ENCODE measurements at places on chromosomes 6 and 20.

GRCh38 chr20:5413394-5413793 lies 96.6 kb upstream of the PROKR2 start:
- no peak for DNase-seq

- no peak for DNase-seq
These were observed 86.5 kb downstream of the CRYBG1 start for GRCh38 chr6:106446983-106447382.

- no peak for DNase-seq
These were observed 22.2 kb downstream of the PPP1R3G start for GRCh38 chr6:5107341-5107740.

- no peak for DNase-seq
These were observed 1.8 kb upstream of the TBPL1 start for GRCh38 chr6:133951227-133951626.

- no peak for DNase-seq
These were observed 46.7 kb upstream of the TTPAL start for GRCh38 chr20:44429017-44429339.

DNA sequence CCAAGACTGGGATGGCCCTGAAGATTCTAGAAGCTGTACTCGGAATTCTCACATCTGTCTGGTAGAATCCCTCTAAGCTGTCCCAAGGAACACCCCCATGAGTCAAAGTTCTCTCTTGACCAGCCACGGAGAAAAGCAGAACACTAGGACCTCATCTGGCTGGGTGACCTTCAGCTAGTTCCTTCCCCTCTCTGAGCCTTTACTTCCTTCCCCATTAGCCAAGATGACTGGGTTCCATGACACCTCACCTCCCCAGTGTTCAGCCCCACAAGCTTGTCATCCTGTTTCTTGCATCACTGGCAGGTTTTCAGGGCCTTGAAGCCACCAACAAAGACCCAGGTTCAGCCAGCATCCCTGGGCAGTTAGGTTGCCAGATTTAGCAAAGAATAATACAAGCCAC lies 47.8 kb downstream of the MAFB start:
- DNase-seq: no peak

DNA sequence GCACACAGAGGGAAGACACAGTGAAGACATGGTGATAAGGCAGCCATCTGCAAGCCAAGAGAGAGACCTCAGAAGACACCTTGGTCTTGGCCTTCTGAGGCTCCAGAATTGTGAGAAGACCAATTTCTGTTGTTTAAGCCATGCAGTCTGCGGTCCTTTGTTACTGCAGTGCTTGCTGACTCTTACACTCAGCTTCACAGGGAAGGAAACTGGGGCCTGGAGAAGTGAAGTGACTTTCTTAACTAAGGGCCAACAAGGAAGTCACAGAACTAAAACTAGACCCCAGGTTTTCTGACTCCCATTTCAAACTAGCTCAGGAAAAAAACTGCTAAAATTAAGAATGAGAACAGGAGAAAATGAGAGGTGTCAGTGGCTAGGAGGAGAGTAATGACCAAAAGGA lies 74.3 kb downstream of the TNFRSF21 start:
- no peak for DNase-seq

DNA sequence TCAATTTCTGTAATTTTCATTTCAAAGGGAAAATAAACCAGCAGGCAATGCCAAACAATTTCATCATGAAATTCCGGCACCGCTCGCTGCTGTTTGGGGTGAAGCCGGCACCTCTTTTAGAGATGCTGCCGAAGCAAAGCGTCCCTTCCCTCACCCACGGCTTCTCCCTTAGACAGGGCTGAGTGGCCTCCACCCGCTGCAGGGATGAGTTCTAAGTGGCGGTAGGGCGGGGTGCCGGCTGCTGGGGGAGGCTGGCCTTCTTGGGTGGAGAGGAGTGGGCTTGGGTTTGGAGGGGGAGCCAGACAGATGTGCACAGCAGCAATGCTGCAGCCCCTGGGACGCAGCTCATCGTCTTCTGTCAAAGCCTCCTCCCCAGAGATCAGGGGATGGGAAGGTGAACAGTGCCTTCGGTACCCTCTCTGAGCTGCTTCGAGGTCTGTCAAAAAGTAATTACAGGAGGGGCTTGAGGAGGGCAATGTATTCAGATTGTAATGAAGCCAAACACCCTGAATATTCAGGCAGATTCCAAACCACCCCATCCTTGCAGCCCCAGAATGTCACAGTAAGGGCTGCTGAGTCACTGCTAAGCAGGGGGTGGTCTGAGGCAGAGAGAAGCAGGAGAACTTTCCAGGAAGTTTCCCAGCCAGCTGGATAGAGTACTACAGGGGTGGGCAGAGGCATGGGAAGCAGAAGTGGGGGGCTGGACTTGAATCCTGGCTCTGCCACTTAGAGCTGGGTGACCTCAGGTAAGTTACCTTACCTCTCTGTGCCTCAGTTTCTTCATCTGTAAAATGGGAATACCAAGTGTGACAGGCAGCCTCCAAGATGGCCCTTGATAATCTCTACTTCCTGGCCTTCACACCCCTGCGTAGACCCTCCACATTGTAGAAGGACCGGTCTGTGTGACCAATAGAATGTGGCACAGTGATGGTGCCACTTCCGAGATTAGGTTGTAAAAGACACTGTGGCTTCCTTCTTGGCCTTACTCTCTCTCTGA lies 96.6 kb downstream of the SULF2 start:
- no peak for DNase-seq

- DNase-seq: no peak
These were observed 8.6 kb upstream of the SIRPB2 start for GRCh38 chr20:1499528-1500420.

DNA sequence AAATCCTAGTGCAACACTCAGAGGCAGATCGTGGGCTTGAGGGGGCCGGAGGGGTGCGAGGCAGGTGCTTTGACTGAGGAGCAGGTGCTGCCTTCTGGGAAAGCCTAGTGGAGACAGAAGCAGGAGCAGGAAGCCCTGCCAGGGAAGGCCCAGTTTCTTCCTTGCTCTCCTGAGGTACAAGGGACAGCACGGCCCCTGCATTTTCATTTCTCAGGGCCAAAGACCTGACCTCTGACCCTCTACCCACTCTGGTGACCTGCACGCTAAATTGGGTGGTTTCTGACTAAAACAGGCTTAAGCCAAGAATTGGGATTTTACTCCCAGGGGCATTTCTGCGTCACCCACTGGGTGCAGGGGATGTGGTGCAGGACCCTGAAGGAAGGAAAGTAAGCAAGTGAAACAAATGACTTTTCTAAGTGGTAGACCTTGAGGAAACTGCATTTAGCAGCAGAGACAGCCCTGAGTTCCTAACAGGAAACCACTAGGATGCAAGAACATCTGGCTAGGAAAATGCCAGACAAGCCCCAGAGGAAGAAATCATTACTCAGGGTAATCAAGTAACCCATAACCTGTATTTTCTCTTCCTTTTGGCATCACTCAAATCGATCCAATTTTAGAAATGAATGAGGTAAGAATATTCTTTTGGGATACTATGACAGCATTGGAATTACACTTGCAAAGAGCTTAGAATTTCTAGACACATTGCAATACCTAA lies 141.7 kb downstream of the CD164 start:
- no peak for DNase-seq

DNA sequence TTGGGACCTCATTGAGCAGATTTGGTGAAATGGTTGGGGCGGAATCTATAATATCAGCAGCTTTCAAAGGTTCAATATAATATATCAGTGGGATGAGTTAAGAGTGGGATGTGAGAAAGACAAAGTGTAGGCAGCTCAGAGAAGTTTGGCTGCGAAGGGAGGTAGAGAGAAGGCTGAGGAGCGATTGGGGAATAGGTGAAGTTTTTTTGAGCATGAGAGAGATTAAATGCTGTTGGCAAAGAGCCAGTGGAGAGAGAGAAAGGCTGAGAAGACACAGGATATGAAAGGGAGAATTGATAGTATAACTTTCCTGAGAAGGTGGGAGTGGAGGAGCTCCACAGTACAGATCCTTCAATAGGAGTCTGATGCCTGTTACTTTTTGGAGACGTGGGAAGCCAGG lies 12.1 kb upstream of the SERINC3 start:
- peak; percentile 90 for DNase-seq

All from hematopoietic multipotent progenitor cell treated with erythropoietin and hydrocortisone succinate and interleukin-3 and kit ligand, for 6 days (in vitro differentiated cells).